RWPE2 (cell line): ENCODE measurements at places on chromosomes 2 and 18.

GRCh38 chr2:169824373-169825333, at the start of gene METTL5:
Gene METTL5, minus strand, starts transcription at chr2:169824905. Its CDS starts 308 bp downstream, at chr2:169824597.
- peak; percentile 77 for DNase-seq

DNA sequence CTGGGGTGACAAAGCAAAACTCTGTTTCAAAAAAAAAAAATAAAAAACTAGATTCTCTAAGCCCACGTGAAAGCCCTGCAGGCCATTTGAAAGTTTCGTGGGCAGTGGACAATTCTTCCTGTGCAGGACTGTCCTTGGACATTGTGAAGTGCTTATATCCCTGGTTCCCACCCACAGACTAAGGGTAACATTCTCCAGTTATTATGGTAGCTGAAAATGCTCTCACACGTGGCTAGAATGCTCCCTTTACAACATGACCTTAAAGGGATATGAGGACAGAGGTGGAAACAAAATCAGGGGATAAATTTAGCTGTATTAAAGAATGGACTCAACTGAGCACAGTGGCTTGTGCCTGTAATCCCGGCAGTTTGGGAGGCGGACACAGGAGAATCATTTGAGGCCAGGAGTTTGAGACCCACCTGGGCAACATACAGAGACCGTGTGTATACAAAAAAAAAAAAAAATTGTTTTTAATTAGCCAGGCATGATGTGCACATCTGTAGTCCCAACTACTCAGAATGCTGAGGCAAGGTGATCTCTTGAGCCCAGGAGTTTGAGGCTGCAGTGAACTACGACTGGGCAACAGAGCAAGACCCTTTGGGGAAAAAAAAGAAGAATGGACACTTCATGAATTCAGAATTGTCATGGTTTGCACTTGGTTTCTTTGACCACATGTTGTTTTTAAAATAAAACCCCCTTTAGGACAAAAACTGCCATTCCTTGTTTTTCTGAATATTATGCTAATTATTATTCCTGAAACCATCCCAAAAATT, 167.9 kb downstream of the MGAT5 start:
- no peak for DNase-seq

DNA sequence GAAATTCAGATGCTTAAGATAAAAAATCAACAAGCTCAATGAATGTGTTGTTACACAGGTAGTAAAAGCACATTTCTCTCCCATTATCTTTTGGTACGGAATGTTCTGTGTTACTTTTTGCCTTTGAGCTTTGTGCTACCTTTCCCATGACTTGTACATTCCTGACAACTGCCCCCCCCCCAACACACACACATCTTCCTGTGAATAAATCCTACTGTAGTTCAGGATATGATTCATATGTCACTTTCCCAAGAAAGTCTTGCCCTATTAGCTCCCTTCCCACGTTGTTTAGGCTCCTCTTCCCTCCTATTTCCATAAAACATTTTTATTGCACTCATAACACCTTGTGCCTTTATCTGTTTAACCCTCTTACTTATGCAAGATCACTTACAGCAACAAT, 442.6 kb upstream of the LRATD1 start:
- DNase-seq = no peak

GRCh38 chr2:121254748-121255147, 30.3 kb downstream of the TFCP2L1 start:
- DNase-seq = no peak

GRCh38 chr2:9179572-9180201, 26.9 kb upstream of the ASAP2 start:
- peak; percentile 78 for DNase-seq

DNA sequence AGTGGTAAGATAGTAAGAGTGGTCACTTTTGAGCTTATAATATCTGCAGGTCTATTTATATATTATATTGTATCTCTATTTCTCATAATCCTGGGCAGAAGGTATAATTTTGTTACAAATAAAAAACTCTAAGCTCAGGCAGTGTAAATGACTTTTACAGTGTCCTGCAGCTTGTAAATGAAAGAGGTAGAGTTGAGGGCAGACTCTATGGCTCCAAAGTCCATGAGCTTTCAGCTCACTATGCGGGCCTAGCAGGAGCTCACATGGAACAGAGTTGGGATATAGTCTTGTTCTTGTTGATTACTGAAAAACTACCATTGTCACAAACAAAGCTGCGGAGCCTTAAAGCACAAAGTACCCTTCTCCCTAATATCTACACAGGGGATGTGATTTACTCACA, 361.4 kb downstream of the LNPK start:
- DNase-seq = no peak

- peak; percentile 96 for DNase-seq
Measured at GRCh38 chr2:130808482-130809268, 28.0 kb upstream of the ARHGEF4 start.

DNA sequence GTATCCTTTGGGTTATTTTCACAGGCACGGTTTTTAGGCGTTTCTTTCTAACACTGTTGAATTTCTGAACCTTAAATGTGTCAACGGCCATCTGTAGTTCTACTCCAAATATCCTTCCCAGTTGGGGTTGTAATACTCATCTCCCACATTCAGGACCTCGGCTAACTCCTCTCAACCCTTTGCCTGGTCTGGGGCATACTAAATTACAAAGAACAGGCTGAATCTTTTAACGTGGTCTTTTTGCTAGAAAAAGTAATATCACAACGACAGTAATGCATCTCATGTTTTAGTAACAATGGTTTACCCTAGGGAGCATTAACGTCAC, 2.1 kb downstream of the RPRM start:
- DNase-seq = no peak
